ENCODE measurements at places on chromosomes 7 and 10.

DNA sequence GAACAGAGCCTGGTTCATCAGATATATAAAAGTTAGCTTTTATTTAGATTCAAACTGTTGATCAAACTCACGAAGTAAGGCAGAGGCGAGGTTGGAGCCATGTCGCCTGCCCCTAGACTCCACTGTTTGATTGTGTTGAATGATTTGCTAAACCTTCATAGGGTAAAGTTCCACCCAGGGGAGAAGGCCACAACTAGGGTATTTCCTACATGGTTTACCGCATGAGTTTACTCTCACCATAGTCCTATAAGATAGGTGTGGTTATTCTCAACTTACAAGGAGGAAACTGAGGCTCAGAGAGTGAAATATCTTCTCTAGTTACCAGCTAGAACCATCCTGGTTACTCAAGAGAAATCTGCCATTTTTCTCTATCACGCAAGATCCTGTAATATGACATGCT, 31.8 kb downstream of the ARHGAP22 start:
- DNase-seq: no peak

DNA sequence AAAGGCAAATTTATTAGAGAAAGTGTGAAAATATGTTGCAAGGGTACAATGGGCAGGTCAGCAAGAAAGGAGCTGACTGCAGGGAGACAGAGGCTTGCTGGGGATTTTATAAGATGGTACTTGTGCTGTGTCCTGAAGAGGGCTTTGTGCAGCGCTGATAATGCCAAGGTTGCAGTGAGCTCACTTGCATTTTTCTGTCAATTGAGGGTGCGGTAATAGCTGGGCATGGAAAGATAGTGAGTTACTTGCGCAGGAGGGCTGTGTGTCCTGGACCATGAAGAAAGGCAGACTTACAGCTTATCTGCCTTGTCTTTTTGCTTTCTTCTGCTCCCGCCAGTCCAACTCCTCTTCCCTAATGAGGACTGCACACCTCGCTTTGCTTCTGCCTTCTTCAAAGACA, 12.5 kb downstream of the CDC123 start:
- DNase-seq: no peak

DNA sequence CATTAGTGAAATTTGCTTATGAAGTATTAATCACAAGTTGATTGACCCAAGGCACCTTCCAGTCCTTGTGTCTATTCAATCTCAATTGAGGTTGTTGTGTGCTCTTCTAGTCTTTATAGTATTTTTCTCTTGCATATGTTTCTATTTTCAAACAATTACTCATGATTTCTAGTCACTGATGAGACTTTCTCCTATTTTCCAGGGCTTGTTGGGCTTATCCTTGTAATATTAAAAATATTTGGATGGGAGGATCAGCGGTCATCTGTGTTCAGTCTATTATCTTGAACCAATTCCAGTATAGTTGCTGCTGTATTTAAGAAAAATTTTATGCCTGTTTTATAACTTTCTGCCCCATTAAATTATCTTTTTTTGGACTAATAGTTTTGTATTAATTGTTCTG, 154.4 kb downstream of the PTEN start:
- DNase-seq: no peak

- no peak for DNase-seq
These were observed 64.8 kb upstream of the DNAJB6 start for GRCh38 chr7:157271991-157272324.

DNA sequence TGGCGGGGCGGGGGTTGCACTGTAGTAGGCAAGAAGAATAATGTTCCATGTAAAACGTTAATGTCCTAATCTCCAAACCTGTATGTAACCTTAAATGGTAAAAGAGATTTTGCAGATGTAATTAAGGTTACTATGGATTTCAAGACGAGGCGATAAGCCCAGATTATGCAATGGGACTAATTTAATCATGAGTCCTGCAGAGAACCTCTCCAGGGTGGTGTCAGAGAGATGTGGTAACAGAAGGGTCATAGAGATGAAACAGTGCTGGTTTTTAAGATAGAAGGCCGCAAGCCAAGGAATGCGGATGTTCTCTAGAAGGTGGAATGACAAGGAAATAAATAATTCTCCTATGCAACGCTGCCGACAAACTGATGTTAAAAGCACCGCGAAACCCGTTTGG, 57.1 kb downstream of the UBE3C start:
- DNase-seq: no peak

GRCh38 chr10:114401195-114401791, 3.0 kb downstream of the AFAP1L2 start:
- DNase-seq: no peak

DNA sequence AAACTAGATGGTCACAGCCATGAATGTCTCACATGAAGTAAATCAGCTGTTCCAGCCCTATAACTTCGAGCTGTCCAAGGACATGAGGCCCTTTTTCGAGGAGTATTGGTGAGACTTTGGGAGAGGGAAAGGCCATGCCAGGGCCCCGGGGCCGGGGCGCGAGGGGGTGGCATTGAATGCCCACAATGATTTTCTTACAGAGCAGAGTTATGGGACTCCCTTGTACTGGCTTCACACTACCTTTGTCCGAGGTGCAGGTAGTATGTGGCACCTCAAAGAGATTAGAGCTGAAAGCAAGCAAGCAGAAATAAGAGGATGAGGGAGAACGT, 407 bp downstream of the ELOVL3 start:
- DNase-seq: no peak

GRCh38 chr7:115658223-115658622, 372.3 kb downstream of the TFEC start:
- no peak for DNase-seq

- no peak for DNase-seq
These were observed 4.0 kb downstream of the ITIH2 start for GRCh38 chr10:7707102-7707501.

- DNase-seq: peak; percentile 65
These were observed 548 bp downstream of the AGAP3 start for GRCh38 chr7:151086802-151087244.

- DNase-seq: no peak
These were observed 15.1 kb upstream of the ATE1 start for GRCh38 chr10:121942749-121943416.

DNA sequence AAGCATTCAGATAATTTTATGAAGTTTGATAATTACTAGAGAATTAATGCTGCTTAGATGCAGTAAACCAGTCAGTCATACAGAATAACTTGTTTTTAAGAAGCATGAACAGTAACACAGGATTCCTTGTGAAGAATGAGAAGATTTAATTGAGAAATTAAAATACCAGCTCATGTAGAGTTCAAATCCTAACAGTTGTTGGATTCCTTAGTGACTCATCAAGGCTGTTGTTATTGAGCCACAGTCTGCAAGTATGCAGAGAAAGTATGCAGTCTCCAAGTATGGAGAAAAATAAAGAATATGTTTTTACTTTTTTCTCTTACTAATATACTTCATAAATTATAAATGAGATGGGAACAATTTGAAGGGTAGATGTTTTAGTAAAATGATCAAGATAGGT, 30.2 kb upstream of the CYP26C1 start:
- DNase-seq: no peak

GRCh38 chr7:55534916-55535590, 37.2 kb downstream of the VOPP1 start:
- no peak for DNase-seq

DNA sequence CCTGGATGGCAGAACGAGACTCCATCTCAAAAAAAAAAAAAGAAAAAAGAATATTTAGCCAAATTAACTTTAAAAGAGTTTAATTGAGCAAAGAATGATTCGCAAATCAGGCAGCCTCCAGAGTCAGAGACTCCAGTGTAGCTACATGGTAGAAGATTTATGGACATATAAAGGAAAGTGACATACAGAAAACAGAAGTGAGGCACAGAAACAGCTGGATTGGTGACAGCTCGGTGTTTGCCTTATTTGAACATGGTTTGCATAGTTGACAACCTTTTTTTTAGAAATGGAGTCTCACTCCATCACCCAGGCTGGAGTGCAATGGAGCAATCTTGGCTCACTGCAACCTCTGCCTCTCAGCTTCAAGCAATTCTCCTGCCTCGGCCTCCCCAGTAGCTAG, 35.2 kb upstream of the TNS3 start:
- no peak for DNase-seq

- DNase-seq: no peak
These were observed 693 bp downstream of the CREB5 start for GRCh38 chr7:28413011-28413410.

DNA sequence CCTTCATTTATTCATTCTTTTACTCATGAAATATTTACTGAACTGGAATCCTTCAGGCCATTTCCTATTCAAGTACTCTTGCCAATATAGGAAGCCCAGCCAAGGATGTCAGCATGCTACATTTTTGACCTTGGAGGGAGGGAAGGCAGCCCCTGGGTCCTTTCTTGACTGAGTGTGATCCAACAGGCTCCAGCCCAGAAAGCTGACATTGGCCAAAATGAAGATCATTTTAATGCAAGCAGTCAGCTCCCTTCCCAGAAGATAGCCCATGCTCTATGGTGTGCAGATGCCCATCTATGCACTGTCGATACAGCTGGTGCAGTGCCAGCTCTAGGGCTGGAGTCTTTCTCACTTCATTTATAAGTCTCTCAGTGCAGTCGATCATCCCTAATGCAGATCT, 646.0 kb downstream of the KCNMA1 start:
- no peak for DNase-seq

DNA sequence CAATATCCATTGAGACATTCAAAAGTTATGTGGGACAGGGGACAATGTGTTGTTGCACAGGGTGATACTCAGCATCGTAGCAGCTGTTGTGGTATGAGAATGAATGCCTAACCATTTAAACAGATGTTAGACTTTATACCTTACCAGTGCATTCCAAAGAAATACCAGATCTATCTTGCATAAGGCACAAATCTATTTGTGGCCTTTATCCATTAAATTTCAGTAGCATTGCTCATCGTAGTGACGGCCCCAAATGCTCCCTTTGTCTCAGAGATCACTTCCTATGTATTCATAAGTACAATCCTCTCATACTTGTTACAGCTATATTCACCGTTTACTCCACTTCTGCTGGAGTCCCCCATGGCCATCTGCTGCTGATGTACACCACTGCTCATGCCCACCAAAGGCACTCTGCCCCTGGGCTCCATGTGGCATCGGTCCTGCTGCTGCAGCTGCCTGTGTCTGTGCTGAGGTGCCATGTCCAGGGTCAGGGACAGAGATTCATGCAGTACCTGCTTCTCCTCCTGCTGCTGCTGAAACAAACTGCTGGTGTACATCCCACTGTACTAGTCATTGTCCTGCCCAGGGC, 96.3 kb downstream of the CPED1 start:
- no peak for DNase-seq

GRCh38 chr10:130924138-130924819, 387.2 kb downstream of the TCERG1L start:
- DNase-seq: peak; percentile 39

DNA sequence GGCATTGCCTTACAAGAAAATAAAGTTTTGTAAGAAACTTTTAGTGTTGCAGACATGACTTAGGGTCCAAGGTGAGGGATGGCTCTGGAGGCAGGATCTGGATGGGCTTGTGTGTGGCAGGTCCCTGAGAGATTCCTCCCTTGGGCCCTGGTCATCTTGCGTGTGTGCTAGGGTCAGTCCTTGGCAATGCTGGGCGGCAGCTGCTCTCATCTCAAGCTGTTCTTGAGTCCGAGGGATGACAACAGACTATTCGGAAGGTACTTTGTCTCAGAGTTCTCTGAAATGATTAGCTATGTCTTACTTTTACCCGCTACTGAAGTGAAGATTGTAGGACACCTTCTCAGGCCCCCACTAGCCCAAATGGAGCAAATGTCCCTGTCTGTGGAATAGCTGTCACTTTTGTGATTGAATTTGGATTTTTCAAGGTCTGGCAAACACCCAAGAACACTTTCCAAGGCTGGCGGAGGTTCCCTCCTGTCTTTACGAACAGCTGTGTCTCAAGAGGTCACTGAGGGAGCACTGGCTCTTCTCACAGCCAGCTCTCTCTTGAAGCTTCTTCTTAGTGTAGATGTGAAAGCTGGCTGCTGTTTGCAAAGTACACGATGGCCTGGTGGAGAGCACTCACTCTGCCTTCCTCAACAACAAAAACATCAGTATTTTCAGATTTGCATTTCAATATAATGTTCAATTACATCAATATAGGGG, 253.6 kb downstream of the STK31 start:
- no peak for DNase-seq

DNA sequence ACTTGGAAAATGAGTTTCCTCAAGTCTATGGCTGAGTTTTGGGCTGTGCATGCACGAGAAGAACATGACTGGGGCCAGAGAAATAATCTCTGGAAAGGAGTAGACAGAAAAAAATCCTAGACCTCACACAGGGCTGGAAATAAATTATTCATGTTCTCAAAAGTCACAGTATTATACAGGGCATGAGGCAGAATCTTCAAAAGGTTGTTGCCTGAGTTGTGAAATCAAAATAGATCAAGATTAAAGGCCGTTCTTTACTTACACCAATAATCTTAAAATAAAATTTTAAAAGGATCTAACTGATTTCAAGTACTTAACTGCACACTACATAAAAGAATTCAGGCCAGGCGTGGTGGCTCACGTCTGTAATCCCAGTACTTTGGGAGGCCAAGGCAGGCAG, 14.1 kb upstream of the CREM start:
- no peak for DNase-seq

- DNase-seq: no peak
These were observed 13.5 kb downstream of the ASL start for GRCh38 chr7:66088861-66089838.

- no peak for DNase-seq
These were observed 198.3 kb upstream of the DKK1 start for GRCh38 chr10:52115823-52116222.

- no peak for DNase-seq
These were observed 618 bp upstream of the GIMAP4 start for GRCh38 chr7:150566572-150566971.

DNA sequence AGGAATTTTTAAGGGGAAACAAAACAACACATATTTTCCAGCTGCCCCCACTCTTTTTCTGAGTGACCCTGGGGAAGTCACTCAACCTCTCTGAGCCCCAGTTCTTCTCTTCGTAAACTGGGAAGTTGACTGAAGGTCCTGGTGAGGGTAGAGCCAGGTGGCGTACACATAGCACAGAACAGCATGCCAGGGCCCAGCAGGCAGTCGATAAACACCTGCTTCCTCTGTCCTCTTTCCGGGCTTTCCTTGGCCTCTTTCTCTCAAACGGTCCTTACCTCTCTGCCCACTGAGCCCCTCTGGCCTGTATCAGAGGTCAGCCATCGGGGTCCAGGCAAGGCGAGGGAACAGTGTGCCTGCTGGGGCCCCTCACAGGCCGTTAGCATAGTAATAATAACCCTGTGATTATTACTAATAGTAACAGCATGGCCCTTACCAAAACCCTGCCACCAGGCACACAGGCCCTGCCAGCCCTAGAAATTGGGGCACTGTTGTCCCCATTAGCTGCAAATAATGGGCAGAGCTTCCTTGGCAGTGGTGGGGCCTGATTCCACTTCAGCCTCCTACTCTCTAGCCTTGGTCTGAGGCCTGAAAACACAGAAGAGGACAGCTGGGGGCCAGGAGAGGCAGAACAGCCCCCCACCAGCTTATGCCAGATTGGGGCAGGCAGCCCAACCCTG, 37.3 kb upstream of the SLC29A3 start:
- DNase-seq: no peak

- peak; percentile 51 for DNase-seq
These were observed 126.1 kb upstream of the PRSS58 start for GRCh38 chr7:142383841-142384492.

- DNase-seq: no peak
These were observed 140.4 kb downstream of the ELFN1 start for GRCh38 chr7:1810521-1810920.

GRCh38 chr7:152103066-152103465, 77.6 kb downstream of the GALNT11 start:
- no peak for DNase-seq
